ENCODE measurements at places on chromosomes 3 and 15. TPM values are rescaled to one million over a fixed set of nuclear protein-coding genes. Genes with fewer than 3 reads are reported as not detected.

The SERINC4 gene
- polyA plus RNA-seq, result 0.22 TPM

The TLR9 gene
- 0.19 TPM for polyA plus RNA-seq

The ARGFX gene
- polyA plus RNA-seq, result not detected

The WDR72 gene
- polyA plus RNA-seq, result not detected

The IL5RA gene
- polyA plus RNA-seq, result 8.1 TPM

The AHSG gene
- not detected for polyA plus RNA-seq

The KLHL40 gene
- polyA plus RNA-seq, result not detected

The PRSS50 gene
- polyA plus RNA-seq, result not detected

The APOD gene
- polyA plus RNA-seq, result 673 TPM

The REC114 gene
- polyA plus RNA-seq, result not detected

The CHRD gene
- polyA plus RNA-seq, result 3.9 TPM

The SPTSSB gene
- 0.88 TPM for polyA plus RNA-seq

The SI gene
- polyA plus RNA-seq, result not detected

The PRR23E gene
- polyA plus RNA-seq, result not detected

The TPRG1 gene
- polyA plus RNA-seq, result not detected

The TEX9 gene
- polyA plus RNA-seq, result 3.2 TPM

The CAMKV gene
- polyA plus RNA-seq, result 28.5 TPM

The CHDH gene
- 5.5 TPM for polyA plus RNA-seq

The GP9 gene
- not detected for polyA plus RNA-seq

The CTDSPL gene
- polyA plus RNA-seq, result 8.6 TPM

The DYNC1LI1 gene
- polyA plus RNA-seq, result 27.4 TPM

The USP19 gene
- 31.0 TPM for polyA plus RNA-seq

The INTS14 gene
- 28.0 TPM for polyA plus RNA-seq

The ARHGEF26 gene
- polyA plus RNA-seq, result 14.4 TPM

The PHC3 gene
- polyA plus RNA-seq, result 5.3 TPM

The GOLGA8T gene
- polyA plus RNA-seq, result not detected

The HESX1 gene
- polyA plus RNA-seq, result 0.71 TPM

All from brain (organoid and tissue), 16 donors.